ENCODE measurements at places on chromosomes 6 and 20.

GRCh38 chr6:150865406-150866146 is at the start of gene MTHFD1L:
Gene MTHFD1L, plus strand, starts transcription at chr6:150865702. Its CDS starts 121 bp downstream, at chr6:150865823.
- peak; percentile 76 for DNase-seq

DNA sequence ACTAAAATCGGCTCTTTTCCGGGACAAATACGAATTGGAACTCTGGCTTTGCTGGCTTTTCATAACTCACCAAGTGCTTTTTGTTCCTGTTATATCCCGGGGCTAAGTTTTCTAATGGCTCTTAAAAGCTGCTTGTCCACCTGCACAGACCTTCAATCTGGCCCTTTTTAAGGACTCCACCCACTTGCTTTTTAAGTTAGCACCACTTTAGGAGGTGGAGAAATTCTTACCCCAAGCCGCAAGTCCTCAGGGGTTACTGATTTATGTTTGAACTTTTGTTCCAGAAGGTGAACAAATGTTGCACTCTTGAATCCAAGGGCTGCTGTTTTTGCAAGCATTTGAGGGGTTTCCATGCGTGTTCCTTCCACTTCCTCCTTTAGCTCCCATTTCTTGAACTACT is 37.8 kb downstream of the FAM184A start:
- DNase-seq, result no peak

DNA sequence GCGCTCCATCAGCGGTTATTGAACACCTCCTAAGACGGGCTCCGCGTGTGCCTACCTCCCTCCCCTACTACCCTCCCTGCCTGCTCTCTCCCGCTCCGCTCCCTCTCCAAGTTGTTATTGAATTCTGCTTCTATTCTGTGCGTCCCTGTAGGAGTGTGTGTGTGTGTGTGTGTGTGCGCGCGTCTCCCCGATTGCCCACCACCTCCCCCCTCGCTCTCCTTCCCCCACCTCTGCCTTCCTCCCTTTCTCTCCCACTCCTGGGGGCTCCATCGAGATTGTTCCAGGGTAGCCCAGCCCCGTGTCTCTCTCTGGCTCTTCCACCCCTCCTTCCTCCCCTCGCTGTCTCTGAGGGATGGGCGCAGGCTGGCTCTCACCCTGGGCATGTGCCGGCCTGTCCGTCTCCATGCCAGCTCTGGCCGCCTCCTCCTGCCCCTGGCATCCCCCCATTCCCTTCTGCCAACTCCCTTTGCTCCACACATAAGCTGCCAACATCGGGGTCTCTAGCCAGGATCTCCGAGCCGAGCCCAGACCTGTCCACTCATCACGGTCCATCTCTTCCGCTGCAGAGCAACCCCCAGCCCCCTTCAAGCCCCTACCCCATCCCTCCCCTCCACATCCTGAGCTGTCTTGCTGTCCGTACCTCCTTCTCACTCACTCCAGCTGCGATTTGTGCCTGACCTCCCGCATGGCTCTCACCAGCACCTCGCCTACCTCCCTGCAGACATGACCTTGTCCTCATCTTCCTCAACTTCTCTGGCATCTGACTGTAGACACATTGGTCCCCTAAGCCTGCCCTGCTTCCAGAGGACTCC is 68.5 kb downstream of the SRC start:
- DNase-seq, result no peak

GRCh38 chr6:132830334-132830751 is 16.0 kb downstream of the RPS12 start:
- DNase-seq, result no peak

GRCh38 chr6:21907291-21907690 is 313.7 kb downstream of the SOX4 start:
- DNase-seq, result no peak

DNA sequence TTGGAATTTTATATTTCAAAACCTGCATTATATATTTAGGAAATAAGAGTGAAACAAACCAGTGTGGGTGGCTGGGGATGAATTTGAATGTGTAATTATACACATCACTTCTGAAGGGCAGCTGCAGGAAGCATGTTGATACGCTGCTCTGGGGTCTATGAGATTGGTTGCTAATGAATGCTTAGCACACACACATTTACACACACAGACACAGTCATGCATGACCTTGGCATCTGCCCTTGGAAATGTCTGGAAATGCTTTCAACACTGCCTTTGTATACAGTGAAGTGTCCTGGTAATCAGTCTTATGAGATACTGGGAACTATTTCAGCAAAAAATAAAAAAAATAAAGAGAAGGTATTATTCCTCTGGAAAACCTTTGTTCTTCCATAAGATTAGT is 83.4 kb downstream of the ELOVL4 start:
- no peak for DNase-seq

DNA sequence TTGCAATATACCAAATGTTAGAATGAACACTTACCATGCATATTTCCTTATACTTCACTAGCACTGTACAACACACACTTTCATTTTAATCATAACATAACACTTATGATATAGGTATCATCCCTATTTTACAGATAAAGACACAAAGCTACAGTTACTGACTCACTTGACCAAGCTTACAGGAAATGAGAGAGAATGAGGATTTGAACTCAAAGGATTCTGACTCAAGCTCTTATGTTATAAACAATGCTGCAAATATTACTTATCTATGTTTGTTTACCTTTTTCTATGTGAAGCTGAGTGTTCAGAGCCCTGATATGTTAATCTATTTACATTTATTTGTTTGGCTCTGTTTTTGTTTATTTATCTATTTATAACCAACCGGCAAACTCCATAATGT is 245.4 kb downstream of the PTPRK start:
- no peak for DNase-seq

- no peak for DNase-seq
These were observed 5.7 kb downstream of the COMMD7 start for GRCh38 chr20:32737371-32738223.

GRCh38 chr6:142478117-142478516 is 176.3 kb downstream of the ADGRG6 start:
- no peak for DNase-seq

- no peak for DNase-seq
These were observed 96.5 kb downstream of the ALDH8A1 start for GRCh38 chr6:134853111-134854055.

DNA sequence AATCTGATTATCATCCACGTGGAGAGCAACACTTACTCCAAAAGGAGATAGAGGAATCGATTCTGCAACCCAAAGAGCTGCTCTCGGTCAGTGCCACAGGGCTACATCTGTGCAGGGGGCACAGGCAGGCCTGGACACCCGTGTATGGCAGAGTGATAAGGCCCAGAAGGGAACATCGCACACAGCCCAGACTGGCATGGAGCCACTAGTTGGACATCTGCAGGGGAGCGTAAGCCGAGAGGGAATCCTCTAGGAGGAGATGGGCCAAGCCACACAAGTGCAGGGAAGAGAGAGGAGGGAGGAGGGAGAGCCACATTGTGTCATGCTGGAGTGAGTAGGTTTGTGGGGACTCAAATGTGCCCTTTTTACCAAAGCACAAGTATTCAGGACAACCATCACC is 50.4 kb upstream of the ENTPD6 start:
- no peak for DNase-seq

DNA sequence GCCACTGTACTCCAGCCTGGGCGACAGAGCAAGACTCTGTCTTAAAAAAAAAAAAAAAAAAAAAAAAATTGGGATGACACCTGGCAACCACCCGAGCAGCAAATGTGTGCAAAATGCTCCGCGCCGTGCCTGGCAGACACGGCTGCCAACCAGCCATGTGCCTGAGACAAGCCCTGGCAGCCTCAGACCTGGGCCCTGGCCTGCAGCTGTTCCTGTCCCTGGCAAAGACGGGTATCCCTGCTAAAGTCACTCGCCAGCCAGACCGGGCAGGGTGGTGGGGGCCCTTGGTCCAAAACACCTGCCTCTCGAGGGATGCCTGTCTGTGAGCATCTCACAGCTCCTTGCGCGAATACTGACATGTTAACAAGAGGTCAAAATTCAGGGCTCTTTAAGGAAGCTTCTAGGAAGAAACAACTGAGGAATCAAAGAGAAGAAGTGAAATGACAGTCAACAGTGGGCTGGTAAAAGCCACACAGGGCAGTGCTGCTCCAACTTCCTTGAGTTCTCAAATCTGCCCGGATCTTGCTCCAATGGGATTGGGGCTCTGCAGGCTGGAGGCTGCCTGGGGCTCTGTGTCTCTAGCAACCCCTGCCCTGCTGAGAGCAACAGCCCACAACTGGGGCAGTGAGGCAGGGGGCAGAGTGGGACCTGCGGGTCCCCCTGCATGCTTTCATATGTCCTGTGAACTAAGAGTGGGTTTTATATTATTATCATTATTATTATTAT is 53.4 kb downstream of the SYTL3 start:
- DNase-seq, result no peak

GRCh38 chr6:144730088-144730645 is 445.0 kb downstream of the UTRN start:
- no peak for DNase-seq

- no peak for DNase-seq
These were observed 69.4 kb downstream of the FOXC1 start for GRCh38 chr6:1679031-1679687.

DNA sequence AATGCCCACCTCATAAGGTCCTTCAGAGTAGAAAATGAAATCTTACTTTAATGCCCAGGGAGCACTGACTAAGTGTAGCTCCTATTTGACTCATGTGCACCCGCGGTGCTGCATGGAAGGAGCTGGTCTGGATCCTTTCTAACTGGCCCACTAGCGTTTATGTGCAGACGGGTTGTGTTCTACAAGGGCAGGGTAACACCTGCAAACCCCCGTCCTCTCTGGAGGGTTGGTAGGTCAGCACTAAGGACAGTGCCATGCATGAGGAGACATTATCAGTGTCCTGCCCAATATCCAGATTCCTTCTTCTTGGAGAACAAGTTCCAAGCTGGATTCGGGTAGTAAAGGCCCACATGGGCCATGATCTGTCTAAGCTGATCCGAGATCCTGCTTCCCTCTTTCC is 140.3 kb downstream of the ANKRD60 start:
- no peak for DNase-seq

- DNase-seq, result no peak
These were observed 9.7 kb downstream of the TGM3 start for GRCh38 chr20:2305479-2305878.

- DNase-seq, result no peak
These were observed 392.5 kb upstream of the SASH1 start for GRCh38 chr6:147949981-147950622.

DNA sequence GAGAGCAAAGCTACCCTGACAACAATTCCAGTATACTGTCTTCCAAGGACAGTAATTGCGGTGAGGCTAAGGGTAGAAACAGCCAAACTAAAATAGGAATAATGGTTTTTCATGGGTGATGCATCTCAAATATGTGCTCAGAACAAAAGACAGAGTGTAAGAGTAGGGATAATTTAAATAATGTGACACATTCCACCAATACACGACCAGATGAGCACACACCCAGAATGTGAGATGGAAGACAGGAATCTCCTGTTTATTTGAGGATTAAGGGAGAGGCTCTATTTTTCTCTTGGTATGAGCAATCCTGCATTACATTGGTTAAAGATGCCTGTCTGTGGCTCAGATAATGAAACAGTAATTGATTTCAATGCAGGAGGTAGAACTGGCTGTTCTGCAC is 292.9 kb upstream of the ZFP64 start:
- DNase-seq, result no peak

DNA sequence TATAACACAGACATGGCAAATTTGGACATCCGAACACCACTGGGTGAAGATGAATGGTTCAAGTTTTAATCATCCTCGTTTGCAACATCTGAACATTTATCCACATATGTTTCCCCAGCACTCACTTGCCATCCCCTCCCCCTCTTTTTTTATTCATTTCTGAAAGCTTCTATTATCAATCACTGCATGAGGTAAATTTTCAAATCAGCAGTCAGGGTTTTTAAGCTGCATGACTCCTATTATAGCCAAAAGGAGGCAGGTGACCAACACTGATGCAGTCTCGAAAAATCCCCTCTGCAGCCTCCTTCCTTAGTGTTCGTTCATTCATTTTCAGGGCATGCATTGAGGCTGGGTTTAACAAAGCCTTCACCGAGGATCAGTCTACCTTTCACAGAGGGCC is 530.8 kb upstream of the JARID2 start:
- DNase-seq, result no peak

DNA sequence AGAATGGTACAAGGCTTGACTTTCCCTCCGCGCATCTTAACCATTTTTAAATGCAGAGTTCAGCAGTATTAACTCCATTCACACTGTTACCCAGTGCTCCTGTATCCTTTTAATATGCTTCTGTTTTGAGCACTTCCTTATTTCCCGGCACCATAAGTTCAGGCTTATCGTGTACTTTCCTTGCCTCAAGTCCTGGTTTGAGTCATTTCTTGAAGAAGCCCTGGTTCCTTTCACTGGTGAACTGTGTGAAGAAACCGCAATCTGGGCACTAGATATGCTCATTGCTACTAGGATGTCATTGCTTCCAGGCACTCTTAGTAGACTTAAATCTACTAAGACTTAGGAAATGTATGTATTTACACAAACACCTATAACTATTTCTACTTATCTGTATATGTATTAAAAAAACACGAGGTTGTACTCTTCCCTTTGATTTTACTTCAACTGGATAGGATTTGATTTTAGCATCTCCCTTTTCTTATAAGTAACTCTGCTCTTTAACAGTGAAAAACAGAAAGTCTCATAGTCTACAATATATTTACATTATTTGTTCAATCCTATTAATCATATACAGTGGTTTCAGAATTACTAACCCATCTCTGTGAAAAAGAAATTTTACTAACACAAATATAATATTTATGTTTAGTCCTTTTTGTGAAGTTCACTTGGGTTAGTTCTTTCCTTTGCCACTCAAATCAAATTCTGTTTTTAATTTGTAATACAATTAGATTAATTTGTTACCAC is 135.5 kb downstream of the CDKAL1 start:
- no peak for DNase-seq

- no peak for DNase-seq
These were observed 1136.0 kb downstream of the HACE1 start for GRCh38 chr6:103723438-103724322.

- DNase-seq, result no peak
These were observed 56.6 kb upstream of the SMOC2 start for GRCh38 chr6:168384045-168385036.

DNA sequence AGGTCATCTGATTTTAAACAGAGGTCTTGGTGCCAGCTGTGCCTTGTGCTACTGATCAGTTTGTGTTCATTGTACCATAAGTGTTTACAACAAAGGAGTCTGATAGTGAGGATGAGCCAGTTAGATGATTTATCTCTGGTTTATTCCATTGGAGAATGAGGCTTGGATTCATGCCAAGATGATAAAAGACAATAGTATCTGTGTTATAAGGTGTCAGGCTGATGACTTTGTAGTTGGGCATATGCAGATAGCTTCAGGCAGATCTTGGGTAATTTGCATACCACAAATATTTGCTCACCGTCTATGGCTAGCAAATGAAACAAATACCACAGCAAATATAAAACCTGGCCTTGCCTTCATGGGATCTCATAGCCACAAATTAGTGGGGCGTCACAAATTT is 43.3 kb upstream of the PHACTR2 start:
- no peak for DNase-seq

GRCh38 chr20:1207293-1207878 is 4.1 kb downstream of the C20orf202 start:
- no peak for DNase-seq

- DNase-seq, result no peak
These were observed 120.1 kb upstream of the HDDC2 start for GRCh38 chr6:125421836-125422235.

Data from activated T-cell treated with anti-CD3 and anti-CD28 coated beads for 24 hours (primary cell).